Cardiac muscle cell (in vitro differentiated cells and primary cell): ENCODE measurements at places on chromosomes 4 and X. TPM values are rescaled to one million over a fixed set of nuclear protein-coding genes. Genes with fewer than 3 reads are reported as not detected.
A peak's percentile ranks its signal among the peaks of the same experiment; 100 is the strongest.

TMEM128 gene
- total RNA-seq: 15.2 and 20.0 TPM in 2 replicates

GRCh38 chr4:107913283-107913899, 18.0 kb upstream of the CYP2U1 start:
- DNase-seq: peak; percentile 76

DNA sequence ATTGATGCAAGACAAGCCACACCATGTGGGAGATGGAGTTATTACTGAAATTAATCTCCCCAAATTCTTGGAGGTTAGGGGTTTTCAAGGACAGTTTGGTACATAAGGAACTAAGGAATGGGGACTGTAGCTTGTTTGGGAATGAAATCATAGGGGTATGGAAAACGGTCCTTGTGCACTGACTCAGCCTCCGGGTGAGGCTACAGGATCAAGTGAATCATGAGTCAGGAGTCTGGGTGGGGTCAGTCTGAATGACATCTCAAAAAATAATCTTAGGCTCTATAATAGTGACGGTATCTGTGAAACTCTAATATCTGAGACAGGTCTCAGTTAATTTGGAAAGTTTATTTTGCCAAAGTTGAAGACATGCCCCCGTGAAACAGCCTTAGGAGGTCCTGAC, 128.5 kb upstream of the CYSLTR1 start:
- DNase-seq: no peak

DNA sequence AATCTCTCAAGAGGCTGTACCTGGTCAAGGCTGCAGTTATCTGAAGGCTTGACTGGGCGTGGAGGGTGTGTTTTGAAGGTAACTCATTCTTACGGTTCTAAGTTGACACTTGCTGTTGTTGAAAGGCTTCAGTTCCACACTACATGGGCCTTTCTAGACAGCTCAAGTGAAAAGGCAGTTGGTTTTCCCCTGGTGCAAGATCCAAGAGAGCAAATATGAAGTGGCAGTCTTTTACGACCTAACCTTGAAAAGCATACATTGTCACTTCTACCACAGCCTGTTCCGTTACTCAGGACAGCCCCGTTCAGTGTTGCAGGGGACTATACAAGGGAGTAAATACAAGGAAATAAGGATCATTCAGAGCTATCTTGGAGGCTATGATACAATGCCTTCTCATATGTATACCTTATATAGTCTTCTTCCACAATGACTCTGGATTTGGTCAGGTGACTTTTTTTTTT, 46.2 kb downstream of the PDS5A start:
- peak; percentile 39 for DNase-seq

- no peak for DNase-seq
Observed at GRCh38 chrX:18945483-18945882, 38.4 kb downstream of the PHKA2 start.

DNA sequence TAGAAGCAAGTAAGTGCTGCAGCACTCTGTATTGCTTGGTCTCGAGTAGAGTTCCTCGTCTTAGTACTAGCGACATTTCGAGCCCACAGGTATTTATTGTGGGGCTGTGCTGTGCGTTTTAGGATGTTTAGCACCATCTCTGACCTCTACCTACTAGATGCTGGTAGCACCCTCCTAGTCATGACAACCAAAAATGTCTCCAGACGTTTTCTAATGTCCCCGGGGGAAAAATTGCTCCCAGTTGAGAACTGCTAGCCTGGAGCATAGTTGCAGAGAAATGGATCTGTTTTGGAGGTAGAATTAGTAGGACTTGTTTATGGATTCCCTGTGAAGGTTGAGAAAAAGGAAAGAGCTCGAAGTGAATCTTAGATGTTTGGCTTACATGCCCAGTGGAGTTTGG, 287.2 kb downstream of the TENM3 start:
- no peak for DNase-seq

DNA sequence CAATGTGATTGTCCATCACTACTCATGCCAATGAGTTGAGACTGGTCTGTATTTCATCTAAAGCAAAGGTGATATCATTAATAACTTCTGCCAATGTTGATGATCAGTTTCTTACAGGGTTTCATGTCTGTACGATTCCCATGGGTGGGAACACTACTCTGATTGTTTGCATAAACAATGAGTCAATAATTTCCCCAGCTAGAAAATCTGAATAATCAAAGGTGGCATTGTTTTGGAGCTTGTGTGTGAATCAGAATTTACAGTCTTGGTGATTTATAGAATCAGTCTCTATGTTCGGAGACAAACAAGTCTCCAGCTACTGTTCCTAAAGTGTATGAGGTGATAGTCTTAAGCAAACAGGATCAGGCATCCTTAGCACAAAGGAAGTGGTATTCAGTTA, 35.5 kb upstream of the PARM1 start:
- DNase-seq: no peak
